ENCODE measurements at places on chromosomes 1 and 21.

- DNase-seq, result no peak
These were observed 347.8 kb downstream of the DUSP10 start for GRCh38 chr1:221394011-221394544.

GRCh38 chr1:160437432-160438316, 37.3 kb downstream of the VANGL2 start:
- no peak for DNase-seq

- no peak for DNase-seq
These were observed 93.1 kb downstream of the UCHL5 start for GRCh38 chr1:192966073-192966472.

DNA sequence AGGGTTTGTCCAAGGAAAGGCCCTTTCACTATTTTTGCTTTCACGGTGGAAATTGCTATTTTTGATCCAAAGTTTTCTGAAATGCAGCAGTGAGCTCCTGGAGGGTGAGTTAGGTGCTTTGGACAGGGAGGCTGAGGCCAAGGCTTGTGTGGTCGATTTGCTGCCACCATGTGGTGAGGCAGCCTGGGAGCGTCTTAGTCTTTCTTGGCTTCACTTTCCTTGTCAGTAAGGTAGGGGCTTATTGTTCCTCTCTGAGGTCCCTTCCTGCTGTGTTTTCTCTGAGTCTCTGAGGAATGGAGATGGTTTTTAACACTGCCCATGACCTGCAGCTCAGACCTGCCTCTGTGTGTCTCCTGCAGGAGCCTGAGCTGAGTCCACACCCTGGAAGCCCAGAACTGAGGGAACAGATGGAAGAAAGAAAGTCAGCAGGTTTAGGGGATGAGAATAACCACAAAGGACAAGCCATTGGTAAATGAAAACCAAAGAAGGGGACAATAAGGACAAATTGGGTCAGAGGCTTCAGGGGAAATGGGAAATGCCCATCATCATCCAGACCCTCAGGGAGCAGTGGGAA, 20.1 kb upstream of the S100A10 start:
- DNase-seq, result no peak

- no peak for DNase-seq
These were observed 4.1 kb upstream of the ANKRD35 start for GRCh38 chr1:145889722-145890121.

- no peak for DNase-seq
These were observed 44.5 kb downstream of the RPL5 start for GRCh38 chr1:92876351-92876750.

DNA sequence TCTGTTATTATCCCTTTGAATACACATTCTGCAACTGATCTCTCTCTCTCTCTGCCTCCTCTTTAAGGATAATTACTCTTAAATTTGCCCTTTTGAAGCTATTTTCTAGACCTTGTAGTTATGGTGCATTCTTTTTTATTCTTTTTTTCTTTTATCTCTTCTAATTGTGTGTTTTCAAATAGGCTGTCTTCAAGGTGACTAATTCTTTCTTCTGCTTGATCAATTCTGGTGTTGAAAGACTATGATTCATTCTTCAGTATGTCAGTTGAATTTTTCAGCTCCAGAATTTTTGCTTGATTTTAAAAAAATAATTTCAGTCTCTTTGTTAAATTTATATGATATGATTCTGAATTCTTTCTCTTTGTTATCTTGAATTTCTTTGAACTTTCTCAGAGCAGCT, 95.6 kb upstream of the GPR52 start:
- DNase-seq, result no peak

GRCh38 chr21:33541105-33541711, 709 bp downstream of the GART start:
- no peak for DNase-seq

DNA sequence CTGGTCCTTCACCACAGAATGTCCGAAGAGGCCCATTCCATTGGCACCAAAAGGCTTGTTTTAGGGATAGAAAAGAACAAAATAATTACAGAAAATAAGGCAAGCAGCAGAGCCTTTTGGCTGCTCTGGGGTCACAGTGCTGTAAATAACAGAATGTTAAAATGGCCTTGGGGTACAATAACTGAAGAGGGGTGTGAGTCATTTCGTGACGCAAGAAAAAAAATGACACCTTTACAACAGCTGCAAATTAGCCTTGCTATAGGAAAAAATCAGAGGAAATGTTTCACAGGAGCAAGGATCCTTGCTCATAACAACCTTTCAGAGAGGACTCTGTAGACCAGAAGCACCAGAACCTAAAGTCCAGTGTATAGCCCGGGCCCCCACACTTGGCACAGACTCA, 483.4 kb downstream of the OMA1 start:
- no peak for DNase-seq

GRCh38 chr21:16096988-16097387, 367.2 kb downstream of the USP25 start:
- DNase-seq, result no peak

DNA sequence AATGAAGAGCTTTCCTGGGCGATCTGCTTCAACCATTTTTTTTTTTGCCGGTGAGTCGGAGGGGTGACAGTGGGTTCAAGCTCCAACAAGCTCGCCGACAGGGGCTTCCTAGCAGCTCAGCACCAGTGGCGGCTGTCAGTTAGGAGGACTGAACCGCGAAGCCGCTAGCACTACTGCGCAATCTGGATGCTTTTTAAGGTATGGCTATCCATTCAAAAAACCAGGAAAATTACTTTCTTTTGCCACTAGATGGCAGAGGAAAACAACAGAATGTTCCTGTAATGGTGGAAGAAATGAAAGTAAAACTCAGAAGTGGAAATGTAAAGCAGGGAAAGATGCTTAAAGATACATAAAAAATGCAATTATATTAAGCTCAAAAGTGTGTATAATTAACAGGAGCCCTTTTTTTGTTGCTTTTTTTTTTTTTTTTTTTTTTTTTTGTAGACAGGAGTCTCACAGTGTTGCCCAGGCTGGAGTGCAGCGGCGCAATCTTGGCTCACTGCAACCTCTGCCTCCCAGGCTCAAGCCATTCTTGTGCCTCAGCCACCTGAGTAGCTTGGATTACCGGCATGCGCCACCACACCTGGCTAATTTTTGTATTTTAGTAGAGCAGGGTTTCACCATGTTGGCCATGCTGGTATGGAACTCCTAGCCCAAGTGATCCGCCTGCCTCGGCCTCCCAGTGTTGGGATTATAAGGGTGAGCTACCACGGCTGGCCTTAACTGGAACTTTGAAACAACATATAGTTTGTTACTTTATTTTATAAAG, 8.5 kb downstream of the KYAT3 start:
- peak; percentile 15 for DNase-seq

GRCh38 chr1:110524311-110525248, 5.6 kb upstream of the KCNA10 start:
- peak; percentile 22 for DNase-seq

DNA sequence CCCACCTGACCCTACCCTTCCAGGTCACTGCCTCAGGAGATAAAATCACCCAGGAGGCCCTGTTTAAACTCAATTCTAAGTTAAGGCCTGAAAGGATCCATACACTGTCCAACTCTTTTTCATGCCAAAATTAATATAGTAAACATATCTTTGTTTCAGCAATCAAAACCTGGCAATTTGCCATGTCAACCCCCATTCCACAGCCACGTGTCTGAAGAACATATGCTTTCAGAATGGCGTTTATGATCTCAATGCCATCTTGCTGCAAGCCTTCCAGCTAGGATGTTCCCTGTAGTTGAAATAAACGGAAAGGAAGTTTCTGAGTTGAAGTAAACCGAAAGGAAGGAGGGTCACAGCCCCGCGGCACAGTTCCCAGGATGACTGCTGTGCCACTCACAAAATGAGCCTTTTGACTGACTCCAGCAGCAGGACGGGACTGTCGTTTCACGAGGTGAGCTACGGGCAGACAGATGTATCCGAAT, 472.0 kb downstream of the SMYD3 start:
- DNase-seq, result no peak

- DNase-seq, result no peak
These were observed 58.7 kb downstream of the RUNX3 start for GRCh38 chr1:24871306-24871901.

- no peak for DNase-seq
These were observed 275.2 kb upstream of the DPYD start for GRCh38 chr1:98196012-98196411.

- DNase-seq, result no peak
These were observed 113.8 kb downstream of the RRAGC start for GRCh38 chr1:38745476-38746401.
